ENCODE measurements at places on chromosomes 7 and 10. TPM values are rescaled to one million over a fixed set of nuclear protein-coding genes. Genes with fewer than 3 reads are reported as not detected.
A peak's percentile ranks its signal among the peaks of the same experiment; 100 is the strongest.

GRCh38 chr7:16365952-16366351 is 55.4 kb downstream of the CRPPA start:
- DNase-seq = no peak

DNA sequence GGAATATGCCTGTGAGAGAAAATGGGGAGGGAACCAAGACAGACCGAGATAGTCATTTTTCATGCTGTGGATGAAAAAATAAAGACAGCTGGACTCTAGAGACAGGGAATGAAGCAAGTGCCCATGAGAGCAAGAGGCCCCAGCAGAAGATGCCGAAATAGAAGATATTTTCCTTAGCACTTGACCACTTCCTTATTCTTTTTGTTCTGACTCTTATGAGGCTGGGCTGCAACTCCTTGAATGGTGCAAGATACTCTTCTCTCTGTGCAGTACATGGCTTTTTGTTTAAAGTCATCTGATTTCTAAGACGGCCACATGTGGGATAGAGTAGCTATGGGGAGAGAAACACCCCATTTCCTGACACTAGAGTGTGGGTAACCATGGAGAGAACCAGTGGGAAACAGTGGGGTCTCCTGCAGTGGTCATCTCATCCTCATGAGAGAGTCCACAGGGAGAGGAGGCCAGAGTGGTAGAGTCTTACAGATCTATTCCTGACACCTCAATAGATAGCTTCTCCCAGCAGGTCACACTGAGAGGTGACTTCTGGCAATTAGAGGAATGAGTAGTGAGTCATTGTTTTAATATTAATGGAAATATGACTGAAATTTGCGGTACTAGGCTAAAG is 18.0 kb upstream of the VCL start:
- no peak for DNase-seq

GRCh38 chr10:131651674-131652437 is 249.0 kb upstream of the PPP2R2D start:
- no peak for DNase-seq

DNA sequence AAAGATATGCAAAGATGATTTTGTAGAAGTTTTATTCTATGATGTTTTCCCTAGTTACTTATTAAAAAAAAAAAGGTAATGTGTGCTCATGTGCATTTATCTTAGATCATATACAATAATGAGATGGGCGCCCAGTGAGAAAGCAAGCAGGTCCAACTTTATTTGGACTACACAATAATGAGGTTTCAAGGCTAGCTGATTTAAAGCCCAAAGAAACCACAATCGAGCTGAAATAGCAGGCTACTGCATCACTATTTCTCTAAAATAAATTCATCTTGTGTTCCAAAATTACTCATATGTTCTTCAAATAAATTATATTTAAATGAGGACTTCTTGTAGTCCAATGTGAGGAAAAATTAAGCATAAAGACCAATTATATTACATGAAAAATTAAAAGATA is 110.1 kb downstream of the JMJD1C start:
- no peak for DNase-seq

GRCh38 chr10:36606234-36606839 is 519.1 kb upstream of the ANKRD30A start:
- DNase-seq = peak; percentile 3

DNA sequence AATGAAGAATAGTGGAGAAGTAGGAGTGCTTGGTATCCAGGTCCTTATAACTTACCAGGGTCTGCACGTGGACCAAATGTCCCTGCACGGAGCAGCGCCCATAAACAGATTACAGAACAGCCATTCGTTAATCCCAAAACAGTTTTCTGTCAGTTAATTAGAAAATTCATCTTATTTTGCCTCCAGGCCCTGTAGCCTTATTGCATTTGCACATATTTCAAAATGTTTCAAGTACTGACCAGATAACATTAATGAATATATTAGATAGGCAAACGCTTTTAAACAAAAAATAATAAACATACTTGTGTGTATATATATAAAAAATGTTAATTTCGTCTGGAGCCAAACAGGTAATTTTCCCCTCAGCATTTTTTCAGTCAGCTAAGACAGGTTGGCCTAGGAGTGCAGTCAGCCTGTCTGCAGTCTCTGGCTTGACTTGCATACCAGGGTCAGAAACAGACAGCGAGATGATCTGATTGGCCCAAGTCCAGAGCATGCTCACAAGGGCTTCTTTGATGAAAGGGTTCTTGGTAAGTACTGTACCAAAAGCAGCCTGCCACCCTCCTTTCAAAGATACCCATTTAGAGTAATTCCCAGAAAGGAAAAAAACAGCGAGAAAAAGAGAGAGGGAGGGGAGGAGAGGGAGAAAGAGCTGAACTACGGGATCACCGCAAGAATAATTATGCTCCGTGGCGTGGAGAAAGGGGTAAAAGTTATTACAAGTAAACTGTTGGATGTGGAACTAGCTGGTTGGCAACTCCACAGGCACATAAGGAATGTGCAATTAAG is 194.4 kb upstream of the TCF7L2 start:
- no peak for DNase-seq

DNA sequence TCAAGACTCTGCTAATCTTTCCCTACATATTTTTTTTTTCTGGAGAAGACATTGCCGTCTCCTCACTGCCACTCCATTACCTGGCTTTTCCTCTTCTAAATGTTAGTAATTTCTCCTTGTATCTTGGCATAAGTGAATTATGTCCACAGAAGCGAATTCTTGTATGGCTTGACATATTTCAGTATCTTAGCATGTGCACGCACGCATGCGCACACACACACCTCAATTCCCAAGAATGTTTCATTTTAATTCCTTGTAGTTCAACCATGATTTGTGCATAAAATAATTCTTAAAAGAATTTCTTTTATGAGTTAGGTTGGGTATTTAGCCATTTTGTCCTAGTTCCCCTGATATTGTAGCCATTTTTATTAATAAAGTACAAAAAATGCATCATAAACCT is 301.2 kb upstream of the MYO3A start:
- no peak for DNase-seq

GRCh38 chr10:116487522-116488430 is 58.0 kb upstream of the PNLIP start:
- DNase-seq = no peak

DNA sequence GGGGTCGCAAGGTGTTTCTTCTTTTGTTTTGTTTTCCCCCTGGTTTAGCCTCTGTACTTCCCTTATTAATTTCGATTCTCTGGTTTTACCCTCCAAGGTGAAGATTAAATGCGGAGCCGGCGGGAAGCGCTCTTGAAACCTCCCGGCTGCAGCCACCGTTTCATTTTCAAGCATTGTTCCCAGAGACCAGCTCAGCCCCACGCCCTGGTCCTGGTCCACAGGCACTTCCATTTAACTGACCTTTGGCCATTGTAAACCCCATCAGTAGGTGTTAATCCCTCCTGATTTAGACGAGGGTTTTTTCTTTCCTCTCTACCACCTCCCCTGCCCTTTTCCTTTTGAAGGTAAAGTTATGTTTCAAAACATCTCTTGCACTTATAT is 39.2 kb upstream of the ENO4 start:
- no peak for DNase-seq

DNA sequence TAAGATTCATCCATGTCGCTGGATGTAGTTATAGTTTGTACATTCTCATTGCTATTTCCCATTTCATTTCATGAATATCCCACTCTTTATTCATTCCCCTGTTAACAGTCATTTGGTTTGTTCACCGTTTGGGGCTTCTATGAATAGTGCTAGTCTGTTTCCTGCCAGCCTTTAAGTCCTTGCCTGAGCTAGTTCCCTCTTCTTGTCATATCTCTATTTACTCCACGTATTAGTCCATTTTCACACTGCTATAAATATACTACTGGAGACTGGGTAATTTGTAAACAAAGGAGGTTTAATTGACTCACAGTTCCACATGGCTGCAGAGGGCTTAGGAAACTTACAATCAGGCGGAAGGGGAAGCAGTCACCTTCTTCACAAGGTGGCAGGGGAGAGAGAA is 56.2 kb downstream of the PLCE1 start:
- DNase-seq = no peak

DNA sequence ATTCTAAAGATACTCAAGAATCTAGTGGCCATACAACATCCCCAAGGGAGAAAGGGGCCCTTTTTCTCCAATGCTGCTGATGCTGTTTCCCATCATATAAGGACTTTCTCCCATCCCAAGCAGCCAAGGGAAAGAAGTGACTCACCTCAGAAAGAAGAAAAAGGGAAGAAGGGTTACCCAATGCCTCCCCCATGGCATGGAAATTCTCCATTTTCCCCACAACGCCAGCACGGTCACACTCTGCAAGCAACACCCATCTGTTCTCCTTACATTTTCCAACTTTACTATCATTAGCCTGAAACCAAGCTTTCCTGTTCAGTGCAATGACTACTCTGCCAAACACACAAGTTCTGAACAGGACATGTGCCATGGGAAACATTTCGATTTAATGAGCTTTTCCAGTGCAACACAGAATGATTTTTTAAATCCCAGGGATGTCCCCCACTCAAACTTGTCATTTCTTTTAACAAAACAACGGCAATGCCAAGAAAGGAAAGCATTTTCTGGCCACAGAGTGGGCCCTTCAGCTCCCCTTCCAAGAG is 67.9 kb downstream of the PTPRN2 start:
- no peak for DNase-seq

- no peak for DNase-seq
Observed at GRCh38 chr10:69346776-69347175, 68.5 kb downstream of the HK1 start.

GRCh38 chr10:23146258-23146657 is 45.9 kb upstream of the PTF1A start:
- DNase-seq = no peak

- no peak for DNase-seq
Observed at GRCh38 chr10:124122211-124122610, 28.8 kb upstream of the CHST15 start.

The CACNB2 gene
- total RNA-seq = not detected

The SLC26A5 gene
- total RNA-seq = not detected

The VENTX gene
- not detected for total RNA-seq

The NRG3 gene
- not detected for total RNA-seq

Measured in foreskin keratinocyte (primary cell).